ENCODE measurements at places on chromosomes 13 and 19.

DNA sequence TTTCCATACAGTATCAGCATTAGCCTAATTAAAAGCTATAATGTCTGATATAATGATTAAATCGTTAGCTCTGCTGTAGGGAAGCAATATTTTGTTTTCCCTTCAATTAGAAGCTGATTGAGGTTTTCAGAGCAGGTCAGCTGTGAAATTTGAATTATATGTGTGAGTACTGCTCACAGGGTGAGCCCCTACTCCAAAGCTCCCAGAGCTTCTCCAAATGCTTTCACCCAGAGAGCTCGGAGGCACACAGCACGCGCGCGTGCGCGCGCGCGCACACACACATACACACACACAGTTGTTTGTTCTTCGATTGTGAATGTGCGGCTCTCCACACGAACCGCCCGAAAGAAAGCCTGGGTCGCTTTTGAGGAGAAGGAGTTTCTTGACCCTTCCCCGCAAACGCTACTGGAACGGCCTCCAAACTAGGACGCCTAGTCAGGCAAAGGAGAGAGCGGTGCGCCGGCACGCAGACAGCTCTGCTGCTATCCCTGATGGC is 4.8 kb upstream of the SOX1 start:
- DNase-seq = no peak

GRCh38 chr13:28355046-28355821 is 139.7 kb downstream of the FLT1 start:
- DNase-seq = no peak

GRCh38 chr19:45423033-45423588 is 606 bp downstream of the ERCC1 start:
- peak; percentile 72 for DNase-seq

DNA sequence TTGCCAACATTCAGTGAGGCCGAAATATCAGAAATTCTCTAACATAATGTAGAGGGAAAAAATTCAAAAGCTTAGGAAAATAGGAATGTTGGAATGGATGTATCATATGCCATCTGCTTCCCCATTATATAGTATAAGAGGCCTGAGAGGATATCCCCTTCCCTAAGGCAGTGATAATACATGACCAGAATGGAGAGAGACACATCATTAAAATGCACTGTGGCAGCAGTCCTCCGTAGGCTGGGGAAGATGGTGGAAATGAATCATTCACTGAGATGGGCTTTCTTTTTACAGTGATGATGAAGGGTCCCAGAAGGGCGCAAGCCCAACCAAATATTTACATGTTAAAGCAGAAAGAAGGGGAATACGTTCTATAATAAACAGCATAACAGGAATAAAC is 799.1 kb upstream of the SPRY2 start:
- DNase-seq = no peak

DNA sequence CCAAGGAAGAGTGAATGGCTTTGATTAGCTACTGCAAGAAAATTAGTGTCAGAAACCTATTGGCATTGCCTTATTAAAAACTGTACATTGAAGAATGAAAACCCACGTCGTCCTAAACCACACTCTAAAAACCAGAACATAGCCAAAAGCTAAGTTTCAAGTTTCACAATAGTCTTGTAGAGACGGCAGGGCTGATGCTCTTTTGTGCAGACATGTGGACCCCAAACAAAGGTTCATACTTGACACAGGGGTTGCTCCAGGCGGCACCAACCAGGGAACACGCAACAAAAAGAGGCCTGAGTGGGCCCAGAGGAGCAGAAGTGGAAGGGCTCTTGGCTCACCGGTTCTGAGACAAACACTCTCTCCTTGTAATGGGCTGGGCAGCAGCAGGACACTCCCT is 28.6 kb upstream of the MIR17HG start:
- no peak for DNase-seq

DNA sequence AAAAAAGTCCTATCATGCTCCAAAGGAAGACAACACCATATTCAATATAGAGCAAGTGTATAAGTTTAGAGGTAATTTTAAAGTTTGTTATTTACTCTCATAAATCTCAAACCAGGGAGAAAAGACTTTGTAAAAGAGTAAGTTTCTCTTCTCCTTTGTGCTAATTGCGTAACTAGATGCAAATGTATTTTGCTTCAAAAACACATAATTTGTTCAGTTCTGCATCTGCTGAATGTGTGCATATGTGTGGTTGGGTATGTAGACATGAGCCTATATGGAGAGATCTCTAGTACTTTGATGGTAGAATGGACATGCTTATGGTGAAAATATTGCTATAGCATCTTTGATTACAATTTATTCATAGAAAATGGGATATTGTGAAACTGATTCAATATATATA is 17.8 kb upstream of the MIR17HG start:
- DNase-seq = no peak

All from stimulated activated CD4-positive, alpha-beta T cell treated with anti-CD3 and anti-CD28 coated beads, TNF-alpha, amount 100 ng/mL, for 4 hours (primary cell).